Endothelial cell of umbilical vein (primary cell): ENCODE measurements at places on chromosomes 1 and 21.

DNA sequence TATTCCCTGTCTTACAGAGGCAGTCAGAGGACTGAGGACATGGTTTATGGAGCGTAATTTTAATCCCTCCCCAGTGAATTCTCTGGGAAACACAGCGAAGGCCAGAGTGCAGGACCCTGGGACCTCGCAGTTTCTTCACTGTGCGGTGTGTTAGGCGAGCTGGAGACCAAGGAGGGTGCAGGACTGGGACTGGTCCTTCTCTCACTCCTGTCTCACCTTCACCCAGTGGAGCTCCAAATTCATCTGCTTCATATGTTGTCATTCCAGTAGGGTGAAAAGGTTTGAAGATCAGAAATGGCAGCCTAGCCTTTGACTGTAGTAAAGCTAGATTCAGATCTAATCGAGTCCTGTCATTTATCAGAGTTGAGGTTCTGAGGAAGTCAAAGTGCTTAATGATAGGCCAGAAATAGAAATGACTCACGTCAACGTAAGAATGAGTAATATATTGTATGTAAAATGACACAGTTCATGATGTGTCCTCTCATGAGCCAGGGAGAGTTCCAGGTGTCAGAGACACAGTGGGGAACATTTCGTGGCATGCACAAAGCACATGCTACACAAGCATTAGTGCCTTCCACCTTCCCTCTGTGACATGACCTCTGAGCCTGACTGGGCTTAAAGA, 647.5 kb downstream of the SMYD3 start:
- DNase-seq = peak; percentile 22

GRCh38 chr1:152162792-152163463, 3.9 kb upstream of the RPTN start:
- no peak for DNase-seq

DNA sequence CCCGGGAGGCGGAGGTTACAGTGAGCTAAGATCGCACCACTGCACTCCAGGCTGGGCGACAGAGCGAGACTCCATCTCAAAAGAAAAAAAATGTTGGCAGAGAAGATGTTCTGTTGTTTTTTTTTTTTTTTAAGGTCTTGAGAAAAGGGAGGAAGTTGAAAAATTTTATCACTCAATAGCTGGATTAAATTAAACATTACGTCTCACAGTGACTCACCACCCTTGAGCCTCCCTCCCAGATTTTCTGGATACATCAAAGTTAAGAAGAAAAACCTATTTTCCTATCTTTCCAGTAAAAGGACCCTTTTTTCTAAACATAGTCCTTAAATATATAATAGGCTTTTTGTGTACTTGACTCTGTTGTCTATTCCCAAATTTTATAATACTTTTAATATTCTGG, 35.5 kb downstream of the IFNAR1 start:
- DNase-seq = peak; percentile 66

DNA sequence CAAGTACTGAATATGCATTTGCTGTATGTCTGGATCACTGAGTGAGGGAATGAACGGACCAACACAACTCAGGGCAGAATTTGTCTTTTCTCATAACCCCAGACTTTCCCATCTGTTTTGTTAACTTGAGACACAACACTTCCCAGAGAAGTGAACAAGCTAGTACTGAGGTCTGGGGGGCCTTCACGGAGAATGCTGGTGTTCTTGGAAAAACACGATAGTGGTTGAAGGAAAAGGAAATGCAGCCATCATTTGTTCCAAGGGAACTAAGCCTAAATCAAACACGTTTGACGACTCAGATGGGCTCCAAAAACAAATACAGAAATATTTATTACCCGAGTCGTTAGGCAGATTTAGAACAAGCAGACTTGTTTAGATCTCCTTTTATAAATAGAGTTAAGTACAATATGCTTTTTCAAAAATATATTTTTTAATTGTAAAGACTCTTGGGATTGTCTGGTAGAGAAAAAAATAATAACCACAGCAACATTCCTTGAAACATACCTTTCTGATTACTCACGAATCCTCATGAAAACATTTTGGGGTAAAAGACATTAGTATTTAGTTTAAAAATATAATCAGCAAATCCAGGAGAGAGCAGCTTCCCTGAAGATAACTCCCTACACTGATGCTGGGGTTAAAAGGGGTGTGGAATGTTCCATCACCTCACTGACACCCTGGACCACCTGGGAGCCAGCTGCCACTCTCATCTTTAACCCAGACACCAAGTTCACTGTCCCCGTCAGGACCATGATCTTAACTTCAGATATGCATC, 427.7 kb upstream of the RUNX1 start:
- DNase-seq = peak; percentile 84

- DNase-seq = no peak
Observed at GRCh38 chr1:217527151-217527550, 103.7 kb downstream of the GPATCH2 start.

GRCh38 chr1:212754680-212755079, 36.9 kb downstream of the NSL1 start:
- no peak for DNase-seq

GRCh38 chr1:36027766-36028165, 56.1 kb upstream of the TEKT2 start:
- no peak for DNase-seq

GRCh38 chr1:19400192-19400611, 85.1 kb downstream of the CAPZB start:
- no peak for DNase-seq

DNA sequence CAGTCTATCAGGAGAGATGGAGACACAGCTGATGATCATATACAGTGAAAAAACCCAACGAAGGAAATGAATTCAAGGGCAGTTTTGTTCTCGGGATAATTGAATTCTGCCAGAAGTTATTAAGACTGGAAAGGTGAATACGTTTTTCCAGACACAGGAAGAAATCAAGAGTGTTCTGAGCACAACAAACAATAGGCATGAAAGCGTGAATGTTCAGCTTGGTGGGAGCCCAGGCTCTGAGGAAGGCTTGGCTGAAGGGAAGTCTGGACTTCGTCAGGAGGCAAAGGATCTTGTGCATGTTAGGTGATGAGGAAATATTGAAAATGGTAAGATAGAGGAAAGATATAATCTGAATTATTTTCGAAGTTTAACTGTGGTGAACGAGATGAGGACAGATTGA, 50.4 kb downstream of the CYYR1 start:
- peak; percentile 30 for DNase-seq

DNA sequence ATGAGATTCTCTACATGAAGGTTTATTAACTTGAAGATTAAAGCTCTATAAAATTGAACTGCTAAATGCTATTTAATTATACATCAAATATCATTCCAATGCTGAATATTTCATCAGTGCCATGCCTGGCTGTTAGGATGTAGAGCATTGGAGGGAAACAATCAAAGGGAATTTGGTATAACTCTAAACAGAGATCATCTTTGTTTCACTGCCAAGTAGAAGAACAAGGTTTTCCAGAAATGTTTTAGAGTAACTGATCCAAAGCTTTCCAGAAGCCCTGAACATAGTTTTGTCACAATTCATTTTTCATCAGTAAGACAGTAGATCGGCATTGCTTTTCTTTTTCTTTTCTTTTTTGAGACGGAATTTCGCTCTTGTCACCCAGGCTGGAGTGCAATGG, 5.9 kb upstream of the DSTYK start:
- DNase-seq = no peak

GRCh38 chr1:53600561-53600960, 138.4 kb downstream of the GLIS1 start:
- DNase-seq = no peak

GRCh38 chr21:28752131-28752530, 240.5 kb downstream of the LTN1 start:
- no peak for DNase-seq

DNA sequence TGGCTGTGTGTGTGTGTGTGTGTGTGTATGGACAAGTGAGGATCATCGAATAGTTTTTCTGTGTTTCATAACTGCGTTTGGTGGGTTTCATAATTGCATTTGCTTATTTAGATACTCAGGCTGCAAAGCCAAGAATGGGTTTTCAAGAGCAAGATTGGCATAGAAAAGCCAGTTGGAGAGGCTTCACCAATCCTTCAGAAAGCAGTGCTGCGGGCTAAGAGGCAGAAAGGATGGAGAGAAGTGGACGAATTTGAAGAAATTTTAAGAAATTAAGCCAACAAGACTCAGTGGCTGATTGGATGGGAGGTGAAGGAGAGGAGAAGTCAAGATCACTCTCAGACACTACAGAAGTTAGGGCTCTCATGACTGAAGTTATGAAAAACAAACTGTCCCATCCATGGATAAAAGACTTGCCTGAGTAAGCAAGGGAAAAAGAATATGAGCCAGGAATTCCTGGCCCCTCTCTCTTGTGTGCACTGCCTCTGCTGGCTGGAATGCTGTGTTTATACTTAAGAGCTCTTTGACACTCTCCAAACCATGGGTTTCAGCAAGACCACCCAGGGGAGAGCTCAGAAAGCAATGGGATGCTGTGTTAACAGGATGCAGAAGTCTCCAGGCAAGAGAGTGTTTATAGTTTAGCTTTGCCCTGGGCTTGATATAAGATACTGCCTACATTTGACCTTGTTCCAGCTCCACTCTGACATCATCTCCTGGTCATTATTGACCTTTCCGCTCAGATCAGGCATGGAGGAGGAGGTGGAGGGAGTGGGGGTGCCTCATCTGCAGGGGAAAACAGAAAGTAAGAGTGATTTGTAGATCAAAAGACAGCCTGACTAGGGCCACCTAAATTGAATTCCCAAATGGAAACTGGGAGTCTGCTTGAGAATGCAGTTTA, 232.0 kb upstream of the PLXNA2 start:
- DNase-seq = peak; percentile 45

DNA sequence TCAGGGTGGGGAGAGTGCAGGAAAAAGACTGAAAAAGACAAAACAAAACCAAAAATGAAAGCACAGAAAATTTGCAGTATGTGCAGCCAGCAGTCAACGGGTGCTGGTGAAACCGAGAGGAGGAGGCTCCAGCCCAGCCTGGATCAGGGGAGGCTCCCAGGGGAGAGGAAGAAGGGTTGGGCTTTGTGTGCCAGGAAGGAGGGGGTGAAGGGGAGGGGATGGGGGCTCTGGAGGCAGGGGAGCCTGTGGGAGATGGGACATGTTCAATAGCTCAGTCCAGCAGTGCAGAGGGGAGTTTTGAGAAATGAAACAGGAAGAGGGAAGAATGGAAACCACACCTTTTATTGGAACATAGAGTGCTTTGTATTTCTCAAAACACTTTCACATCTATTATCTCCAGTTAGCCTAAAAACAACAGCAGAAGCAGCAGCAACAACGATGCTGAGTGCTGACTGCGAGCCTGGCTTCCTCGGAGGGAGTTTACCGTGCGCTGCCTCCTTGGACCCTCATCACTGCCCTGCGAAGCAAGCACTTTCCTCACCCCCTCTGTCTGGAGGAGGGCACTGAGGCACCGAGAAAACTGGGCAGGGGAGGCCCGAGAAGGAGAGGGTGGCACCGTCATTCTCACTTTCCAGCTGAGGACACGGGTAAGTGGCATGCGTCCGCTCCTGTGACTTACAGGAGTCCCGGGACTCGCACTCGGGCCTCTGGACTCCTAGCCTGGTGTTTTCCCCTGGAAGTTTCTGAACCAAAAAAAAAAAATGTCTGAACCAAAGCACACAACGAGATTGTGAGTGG, 62.9 kb downstream of the MDM4 start:
- no peak for DNase-seq

- peak; percentile 23 for DNase-seq
Observed at GRCh38 chr1:170664093-170664827, at the start of gene PRRX1. PRRX1 (plus strand) TSS chr1:170664131; CDS start chr1:170664219, 88 bp downstream.

GRCh38 chr1:76627901-76628300, 239.4 kb upstream of the ST6GALNAC5 start:
- no peak for DNase-seq

- no peak for DNase-seq
Observed at GRCh38 chr1:1593834-1594601, 5.9 kb downstream of the FNDC10 start.

DNA sequence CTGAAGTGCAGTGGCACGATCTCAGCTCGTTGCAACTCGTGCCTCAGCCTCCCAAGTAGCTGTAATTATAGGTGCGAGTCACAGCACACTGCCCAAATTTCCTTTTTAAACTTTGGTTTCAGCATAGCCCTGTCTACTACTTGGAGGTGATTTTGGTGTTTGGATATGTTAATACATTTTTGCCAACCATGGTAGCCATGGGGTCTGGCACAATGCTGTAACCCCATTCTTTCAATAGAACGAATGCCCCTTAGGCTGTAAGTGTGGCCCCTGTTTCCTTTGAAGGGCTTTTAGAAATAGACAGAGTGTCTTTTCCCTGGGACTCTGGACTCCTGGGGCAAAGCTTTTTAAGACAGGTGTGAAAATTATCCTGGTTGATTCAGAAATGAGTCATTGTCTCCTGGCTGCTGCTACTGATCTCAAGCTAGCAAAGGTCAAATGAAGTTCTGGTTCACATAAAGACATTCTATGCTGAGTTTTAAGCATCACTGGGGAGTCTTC, 141.1 kb upstream of the RUNX1 start:
- no peak for DNase-seq

DNA sequence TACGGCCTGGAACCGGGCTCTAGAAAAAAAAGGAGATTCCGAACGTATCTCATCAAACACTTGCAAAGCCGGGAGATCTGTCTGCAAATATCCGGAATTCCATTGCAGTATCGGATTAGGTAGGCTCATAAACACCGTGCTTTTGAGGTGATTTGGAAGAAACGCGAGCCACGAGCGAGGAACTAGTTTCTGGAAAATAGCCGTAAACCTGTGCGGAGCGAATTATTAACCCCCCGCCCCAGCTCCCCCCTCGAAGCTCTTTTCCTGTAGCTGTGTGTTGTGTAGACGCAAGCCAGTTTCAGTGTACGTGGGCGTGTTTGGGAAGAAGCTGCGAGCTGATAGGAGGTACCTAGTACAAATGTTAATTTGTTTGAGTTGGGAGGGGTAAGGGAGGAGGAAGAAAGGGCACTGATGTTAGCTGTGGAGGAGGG, 1.1 kb downstream of the RALGPS2 start:
- DNase-seq = peak; percentile 86

- no peak for DNase-seq
Observed at GRCh38 chr1:205561501-205562203, 57.2 kb downstream of the CDK18 start.

DNA sequence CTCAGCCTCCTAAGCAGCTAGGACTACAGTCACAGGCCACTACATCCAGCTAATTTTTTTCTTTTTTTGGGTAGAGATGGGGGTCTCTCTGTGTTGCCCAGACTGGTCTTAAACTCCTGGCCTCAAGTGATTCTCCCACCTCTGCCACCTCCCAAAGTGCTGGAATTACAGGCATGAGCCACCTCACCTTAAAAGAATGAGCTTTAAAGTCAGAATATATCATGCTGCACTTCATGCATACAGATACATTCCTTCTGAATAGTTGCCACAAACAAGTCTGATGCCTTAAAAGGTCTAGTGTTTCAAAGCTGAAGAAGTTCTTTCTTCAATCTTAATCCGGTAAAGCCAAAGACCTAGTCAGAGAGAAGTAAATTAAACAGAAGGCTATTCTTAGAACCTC, 23.8 kb upstream of the CPLANE2 start:
- no peak for DNase-seq
